ENCODE measurements at places on chromosomes 4 and X.

DNA sequence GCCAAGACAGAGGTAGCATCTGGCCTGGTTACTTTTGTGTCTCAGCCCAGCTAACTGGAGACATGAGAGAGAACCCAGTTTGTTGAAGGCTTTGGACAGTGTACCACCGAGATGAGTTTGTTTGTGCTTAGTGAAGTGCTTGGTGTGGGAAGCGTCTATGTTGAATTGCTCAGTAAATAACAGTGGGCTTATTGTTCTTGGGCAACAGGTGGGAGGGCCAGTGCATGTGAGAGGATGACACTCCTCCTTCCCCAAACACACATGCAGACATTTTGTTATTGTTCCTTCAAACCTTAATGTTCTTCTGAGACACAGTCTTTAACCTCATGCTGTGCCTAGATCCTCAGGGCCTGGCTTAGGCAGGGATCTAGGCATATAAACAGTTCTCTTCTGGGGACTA is 39.7 kb downstream of the MSN start:
- DNase-seq: no peak

- DNase-seq: no peak
These were observed 230.8 kb upstream of the AGTR2 start for GRCh38 chrX:115939636-115940160.

DNA sequence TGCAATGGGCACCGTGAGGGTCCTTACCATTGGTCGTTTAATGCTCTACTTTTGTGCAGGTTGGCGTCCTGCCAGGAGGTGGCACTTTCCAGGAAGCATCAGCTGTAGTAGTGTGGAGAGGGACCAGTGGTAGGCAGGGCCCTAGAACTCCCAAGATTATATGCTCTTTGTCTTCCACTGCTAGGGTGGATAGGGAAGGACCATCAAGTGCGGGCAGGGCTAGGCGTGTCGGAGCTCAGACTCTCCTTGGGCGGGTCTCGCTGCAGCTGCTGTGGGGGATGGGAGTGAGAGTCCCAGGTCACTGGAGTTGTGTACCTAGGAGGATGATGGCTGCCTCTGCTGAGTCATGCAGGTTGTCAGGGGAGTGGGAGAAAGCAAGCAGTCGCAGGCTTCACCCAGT is 134.7 kb downstream of the KLF8 start:
- no peak for DNase-seq

DNA sequence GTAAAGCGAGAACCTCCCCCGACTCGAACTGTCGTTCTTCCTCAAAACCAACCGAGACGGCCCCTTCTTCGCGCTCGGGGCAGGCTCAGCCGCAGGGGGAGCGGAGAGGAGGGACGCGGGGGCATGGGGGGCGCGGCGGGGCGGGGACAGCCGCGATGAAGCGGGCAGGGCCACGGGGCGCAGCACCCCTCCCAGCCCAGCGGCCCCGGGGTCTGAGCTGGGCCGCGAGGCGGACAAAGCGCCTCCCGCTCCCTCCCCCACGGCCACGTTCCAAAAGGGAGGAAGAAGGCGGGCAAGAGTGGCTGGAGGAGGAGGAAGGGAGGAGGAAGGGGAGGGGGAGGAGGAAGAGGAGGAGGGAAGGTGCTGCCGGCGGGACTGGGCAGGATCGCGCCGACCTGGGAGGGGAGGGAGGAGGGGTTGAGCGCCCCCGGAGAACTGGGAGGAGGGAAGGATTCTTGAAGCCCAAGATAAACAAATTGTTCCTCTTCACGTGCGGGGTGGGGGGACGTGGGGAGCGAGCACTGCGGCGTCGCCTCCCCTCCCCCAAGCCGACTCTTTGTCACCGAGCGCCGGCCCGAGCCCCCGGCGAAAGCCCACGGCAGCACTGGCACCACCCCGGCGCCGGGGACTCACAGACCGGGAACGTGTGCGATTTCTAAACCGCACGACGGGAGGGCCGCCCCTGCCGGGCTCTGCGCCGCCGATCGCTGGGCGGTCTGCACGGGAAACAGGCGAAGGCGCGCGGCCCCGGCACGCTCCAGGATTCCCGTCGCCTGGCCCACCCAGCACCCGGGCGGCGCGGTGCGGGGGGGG is 2.9 kb downstream of the MAML3 start:
- peak; percentile 77 for DNase-seq
